ENCODE measurements at places on chromosomes 6 and 20. TPM values are rescaled to one million over a fixed set of nuclear protein-coding genes. Genes with fewer than 3 reads are reported as not detected.

- no peak for DNase-seq
These were observed 89.7 kb downstream of the TCP11 start for GRCh38 chr6:35051396-35051795.

DNA sequence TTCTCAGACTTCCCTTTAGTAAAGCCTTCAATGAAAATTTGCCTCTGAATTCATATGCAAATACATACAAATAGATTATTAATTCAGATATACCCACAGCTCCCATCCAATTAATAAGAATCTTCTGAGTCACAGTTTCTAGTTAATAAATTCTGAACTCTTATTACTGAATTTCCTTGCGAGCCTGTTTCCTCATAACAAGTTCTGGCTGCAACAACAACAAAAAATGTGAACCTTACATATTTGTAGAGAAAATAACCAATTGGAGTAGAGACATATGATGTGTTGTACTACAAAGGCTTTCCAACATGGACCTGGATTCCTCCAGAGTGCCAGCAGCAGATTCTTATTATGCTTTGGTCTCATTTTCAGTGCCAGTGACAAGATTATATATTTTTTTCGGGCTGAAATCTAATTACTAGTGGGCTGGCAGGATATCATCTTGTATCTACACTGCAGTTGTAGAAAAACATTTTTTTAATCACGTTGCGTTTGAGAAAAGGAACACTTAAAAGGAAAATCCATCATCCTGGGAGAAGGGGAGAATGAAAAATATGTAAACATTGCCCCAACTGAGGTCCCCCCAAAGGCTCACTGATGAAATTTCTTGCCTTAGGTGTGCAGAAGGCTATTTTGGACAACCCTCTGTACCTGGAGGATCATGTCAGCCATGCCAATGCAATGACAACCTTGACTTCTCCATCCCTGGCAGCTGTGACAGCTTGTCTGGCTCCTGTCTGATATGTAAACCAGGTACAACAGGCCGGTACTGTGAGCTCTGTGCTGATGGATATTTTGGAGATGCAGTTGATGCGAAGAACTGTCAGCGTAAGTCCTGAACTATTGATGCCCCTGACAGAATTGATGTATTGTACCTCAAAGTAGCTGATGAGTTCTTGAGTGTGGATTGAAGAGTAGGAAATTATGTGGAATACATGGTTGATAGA is 404.6 kb downstream of the LAMA2 start:
- no peak for DNase-seq

DNA sequence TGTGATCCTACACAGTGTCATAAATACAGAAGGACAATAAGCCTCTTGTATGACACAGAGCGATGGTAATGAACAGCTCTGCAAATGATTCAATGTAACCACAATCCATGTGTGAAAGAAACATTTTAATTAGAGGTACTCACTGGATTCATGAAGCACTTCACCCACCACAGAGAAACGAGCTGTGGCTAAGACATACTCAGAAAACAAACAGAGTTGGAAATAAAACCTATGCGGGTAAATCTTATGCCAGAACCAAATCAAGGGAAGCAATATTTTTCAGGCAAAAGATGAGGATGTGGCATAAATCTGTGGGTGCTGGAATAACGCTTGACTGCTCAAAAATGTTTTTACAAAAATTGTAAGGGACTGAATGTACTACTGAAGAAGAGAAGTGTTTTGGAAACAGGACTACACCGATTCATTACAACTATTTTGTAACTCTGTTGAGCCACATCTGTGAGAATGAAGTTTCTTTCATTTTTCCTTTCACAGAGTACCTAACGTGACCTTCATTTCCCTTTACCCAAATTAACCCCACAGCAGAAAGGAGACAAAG is 112.1 kb downstream of the WDR27 start:
- DNase-seq, result peak; percentile 32

- DNase-seq, result no peak
These were observed 4.0 kb upstream of the VSX1 start for GRCh38 chr20:25085756-25086495.

GRCh38 chr20:3180319-3180718 is 7.0 kb upstream of the LZTS3 start:
- no peak for DNase-seq

- no peak for DNase-seq
These were observed 234.2 kb downstream of the HACE1 start for GRCh38 chr6:104625536-104625935.

DNA sequence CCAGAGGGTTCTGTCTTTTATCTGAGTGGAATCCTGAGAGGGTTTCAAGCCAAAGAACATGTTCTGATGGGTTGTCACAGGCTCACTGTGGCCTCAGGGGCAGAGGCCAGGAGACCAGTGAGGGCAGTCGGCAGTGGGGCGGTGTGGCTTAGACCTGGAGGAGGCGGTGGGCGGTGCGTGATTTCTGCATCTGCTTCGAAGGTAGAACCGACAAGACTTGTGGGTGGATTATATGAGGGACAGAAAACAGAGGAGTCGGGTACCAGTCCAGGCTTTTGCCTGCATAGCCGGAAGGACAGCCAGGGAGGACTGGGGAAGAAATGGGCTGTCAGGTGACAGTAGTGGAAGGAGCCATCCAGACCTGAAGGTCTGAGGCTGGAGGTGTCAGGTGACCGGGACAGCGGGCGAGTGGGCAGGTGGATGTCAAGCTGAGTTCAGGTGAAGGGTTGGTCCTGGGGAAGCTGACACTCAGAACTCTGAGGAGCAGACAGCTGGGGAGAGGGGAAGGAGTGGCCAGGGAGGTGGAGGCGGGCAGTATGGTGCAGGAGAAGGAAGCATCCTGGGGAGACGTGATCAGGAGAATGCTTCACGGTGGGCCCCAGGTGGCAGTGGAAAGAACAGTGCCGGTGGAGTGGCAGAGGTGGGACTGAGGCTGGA is 3.1 kb downstream of the CTSZ start:
- DNase-seq, result no peak

DNA sequence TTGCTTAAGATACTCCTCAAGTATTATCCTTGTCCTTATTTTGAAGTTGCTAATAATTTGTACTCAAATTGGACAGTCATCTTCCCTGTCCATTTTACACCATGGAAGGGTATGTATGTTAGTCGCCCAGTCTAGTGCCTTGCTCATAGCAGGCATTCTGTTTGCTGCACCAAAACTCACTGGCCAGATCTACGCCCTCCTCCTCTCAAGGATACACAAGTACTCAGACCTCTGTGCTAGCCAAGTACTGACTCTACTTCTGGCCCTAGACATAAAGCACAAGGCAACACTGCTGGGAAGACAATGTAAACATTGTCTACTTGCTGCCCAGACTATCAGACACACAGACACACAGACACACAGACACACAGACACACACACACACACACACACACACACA is 57.7 kb downstream of the DNAAF9 start:
- no peak for DNase-seq

- no peak for DNase-seq
These were observed 13.5 kb upstream of the ENPP4 start for GRCh38 chr6:46116289-46116688.

GRCh38 chr6:151065027-151065815 is 174.5 kb upstream of the AKAP12 start:
- DNase-seq, result no peak

DNA sequence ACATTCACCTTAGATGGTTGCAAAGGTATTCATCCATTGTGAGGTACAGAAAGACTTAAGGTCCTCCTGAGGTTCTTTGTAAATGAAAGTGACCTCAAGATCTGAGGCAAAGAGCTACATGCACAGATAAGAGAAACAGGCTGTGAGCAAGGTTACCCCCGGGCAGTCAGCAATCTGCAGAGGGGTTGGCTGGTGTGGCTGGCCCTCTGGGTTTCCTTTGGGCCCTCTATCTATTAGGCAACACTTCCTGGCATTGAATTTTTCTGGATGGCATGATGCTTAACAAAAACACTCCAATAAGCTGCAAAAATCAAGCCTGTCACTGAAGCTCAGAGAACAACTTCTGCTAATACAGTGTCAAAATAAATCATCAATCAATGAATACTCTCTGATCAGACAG is 48.9 kb upstream of the RALGAPA2 start:
- DNase-seq, result no peak

DNA sequence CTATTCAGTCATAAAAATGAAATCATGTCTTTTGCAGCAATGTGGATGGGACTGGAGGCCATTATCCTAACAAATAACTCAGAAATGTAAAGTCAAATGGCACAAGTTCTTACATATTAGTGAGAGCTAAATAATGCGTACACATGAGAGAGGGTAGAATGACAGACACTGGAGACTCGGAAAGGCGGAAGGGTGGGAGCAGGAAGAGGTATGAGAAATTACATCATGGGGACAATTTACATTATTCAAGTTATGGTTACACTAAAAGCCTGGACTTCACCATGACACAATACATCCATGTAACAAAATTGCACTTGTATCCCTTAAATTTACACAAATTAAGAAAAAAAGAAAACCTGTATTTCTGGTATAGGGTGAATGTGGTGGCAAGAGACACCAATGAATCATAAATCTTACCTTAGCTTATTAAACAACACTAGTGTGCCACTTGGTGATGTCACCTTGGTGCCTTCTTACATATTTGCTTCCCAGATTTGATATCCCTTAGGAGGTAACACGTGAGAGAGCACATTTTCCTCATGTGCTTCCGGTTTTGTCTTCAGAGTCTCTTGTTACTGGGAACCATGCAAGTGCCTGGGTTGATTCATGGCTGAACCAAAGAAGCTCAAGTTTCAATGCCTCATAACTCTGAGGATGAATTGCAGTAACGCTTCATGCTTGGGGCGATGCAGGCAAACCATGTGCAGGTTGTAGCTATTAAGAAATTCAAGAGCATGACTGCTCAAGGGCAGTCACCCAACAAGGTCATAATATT is 84.6 kb downstream of the DCDC2 start:
- no peak for DNase-seq

- no peak for DNase-seq
These were observed 1.7 kb downstream of the BNIP5 start for GRCh38 chr6:36334832-36335459.

- DNase-seq, result no peak
These were observed 67.9 kb downstream of the CDYL start for GRCh38 chr6:4844108-4844507.

- DNase-seq, result no peak
These were observed 22.1 kb upstream of the FKBP1A start for GRCh38 chr20:1414982-1415381.

DNA sequence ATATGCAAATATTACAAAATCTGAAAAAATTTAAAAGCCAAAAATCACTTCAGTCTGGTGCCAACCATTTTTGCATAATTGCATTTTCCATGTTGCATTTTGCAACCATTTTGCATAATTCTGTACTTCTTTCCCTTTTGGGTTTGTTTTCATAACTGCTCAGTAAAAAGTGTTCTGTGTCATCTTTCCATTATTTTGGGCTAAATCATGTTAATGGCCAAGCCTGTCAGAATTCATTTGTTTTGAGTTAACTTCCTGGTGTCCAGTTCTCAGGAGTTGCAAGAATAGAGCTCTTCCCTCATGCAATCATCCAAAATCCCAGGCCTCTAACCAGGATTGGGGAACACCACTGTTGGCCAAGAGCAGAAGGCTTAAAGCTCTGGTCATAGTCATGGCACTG is 133.6 kb downstream of the MTHFD1L start:
- no peak for DNase-seq

DNA sequence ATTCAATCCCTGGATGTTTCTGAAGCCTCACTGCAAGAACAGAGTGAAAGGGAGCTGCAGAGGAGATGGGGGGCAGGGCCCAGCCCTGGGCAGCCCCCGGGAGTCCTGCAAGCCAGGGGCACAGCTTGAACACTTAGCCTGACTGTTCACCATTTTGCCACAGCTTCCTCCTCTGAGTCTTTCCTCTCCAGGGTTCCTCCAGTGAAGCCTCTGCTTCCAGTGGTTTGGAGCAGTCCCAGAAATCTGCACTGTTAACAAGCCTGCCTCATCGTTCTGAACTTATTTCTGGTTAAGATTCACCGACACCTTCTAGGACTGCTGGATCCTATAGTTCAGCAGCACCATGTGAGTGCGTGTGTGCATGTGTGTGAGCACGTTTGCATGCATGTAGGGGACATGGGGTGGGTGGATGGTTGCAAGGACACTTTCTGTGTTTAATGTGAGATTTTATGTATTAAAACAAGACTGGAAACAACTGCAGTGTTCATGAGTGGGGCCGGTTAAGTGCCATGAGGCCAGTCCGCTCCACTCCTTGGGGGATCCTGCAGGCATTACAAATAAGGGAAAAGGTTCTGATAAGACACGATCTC is 24.6 kb downstream of the CEBPB start:
- DNase-seq, result no peak

GRCh38 chr6:157182503-157183264 is 140.6 kb downstream of the TMEM242 start:
- no peak for DNase-seq

SLC22A7 gene
- not detected for polyA plus RNA-seq

IL20RA gene
- polyA plus RNA-seq, result not detected

PACSIN1 gene
- 0.81 TPM for polyA plus RNA-seq

TMEM170B gene
- 0.06 TPM for polyA plus RNA-seq

SAPCD1 gene
- polyA plus RNA-seq, result not detected

EYS gene
- polyA plus RNA-seq, result 0.06 TPM

PDYN gene
- polyA plus RNA-seq, result not detected

Data from CD4-positive, CD25-positive, alpha-beta regulatory T cell (primary cell).